IPS DF 19.7 (cell line): ENCODE measurements at places on chromosomes 5 and 9.

DNA sequence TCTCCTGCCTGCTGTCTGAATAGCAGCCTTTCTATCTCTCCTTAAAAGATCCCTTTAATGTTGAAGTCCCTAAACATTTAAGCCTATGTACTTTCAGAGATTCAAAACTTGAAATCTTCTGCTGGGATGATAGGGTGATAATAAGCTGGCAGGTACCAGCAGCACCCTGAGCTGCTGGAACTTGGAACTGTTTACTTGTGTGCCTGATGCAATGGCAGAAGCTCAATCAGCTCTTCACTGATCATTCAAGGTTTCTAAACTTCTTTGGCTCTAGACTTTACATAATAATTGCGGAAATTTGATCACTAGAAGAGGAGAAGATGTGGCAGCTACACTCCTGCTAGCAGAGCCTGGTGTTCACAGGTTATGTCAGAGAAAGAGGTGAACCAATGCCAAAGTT, 27.6 kb downstream of the MRPS27 start:
- DNase-seq = no peak

DNA sequence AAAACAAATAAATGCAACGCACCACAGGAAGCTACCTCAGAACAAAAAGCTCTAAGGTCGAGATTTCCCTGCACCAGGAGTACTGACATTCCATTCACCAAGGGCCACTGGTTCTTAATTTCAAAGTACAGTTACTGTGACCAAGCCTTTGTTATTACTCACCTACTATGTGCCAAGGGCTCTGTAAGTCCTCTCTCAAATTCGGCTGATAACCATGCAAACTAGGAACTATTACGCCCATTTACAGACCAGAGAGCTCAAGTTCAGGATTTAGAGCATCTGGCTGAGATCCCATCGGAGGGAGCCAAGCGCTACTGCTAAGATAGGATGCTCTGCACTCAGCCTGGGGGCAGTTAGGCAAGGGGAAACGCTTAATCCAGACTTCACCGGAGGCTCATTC, 5.6 kb downstream of the MYO10 start:
- DNase-seq = no peak

DNA sequence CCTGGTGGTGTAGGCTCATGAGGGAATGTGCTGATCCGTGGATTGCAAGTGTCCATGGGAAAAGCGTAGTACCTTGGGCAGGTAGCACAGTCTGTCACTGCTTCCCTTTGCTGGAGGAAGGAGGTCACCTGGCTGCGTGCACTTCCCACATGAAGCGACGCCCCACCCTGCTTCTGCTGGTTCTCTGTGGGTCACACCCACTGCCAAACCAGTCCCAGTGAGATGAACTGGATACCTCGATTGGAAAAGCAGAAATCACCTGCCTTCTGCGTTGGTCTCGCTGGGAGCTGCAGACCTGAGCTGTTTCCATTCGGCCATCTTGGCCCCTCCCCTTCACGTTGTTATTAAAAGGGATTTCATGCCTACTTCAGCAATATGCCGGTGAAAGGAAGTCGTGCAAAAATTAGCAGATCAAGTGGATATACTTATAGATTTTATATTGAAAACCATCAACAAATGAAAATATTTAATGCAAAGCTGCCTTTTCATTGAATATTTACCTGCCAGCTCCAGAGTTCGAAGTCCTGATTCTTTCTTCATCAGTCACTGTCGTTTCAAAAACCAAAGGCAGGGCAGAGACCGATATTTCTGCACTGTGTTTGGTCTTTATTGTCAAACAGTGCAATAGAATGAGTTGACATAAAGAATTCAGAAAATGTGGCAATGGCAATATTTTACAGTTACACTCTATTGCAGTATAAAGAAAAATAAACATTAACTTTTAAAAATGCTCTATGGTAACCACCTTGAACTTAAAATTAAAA, 123.2 kb downstream of the JAKMIP2 start:
- DNase-seq = no peak

- DNase-seq = no peak
Measured at GRCh38 chr5:39422036-39422606, 2.7 kb downstream of the DAB2 start.

DNA sequence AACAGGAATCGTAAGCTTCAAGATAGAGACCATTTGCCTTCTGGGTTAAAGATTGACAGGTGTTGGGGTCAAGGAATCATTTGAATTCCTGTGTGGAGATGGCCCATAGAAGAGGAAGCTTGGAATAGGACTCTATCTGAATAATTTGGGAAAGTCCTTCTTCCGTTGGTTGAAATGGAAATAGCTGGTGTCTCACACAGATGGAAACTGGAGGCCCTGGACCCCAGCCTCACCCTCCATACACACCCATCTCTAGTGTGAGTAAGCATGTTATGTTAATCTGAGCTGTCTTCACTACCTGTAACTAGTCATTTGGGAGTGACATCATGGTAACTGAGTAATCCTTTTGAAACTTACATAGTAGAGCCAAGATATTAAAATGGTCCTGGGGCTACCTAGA, 184.4 kb downstream of the CD180 start:
- DNase-seq = no peak
